ENCODE measurements at places on chromosomes 12 and 14. TPM values are rescaled to one million over a fixed set of nuclear protein-coding genes. Genes with fewer than 3 reads are reported as not detected.

GRCh38 chr12:97112136-97112535, 205.1 kb downstream of the NEDD1 start:
- DNase-seq = no peak

GRCh38 chr12:30357766-30358490, 337.7 kb downstream of the IPO8 start:
- DNase-seq = no peak

The COQ5 gene
- 70.0 TPM for polyA plus RNA-seq

The AHNAK2 gene
- 7.2 TPM for polyA plus RNA-seq

DNA sequence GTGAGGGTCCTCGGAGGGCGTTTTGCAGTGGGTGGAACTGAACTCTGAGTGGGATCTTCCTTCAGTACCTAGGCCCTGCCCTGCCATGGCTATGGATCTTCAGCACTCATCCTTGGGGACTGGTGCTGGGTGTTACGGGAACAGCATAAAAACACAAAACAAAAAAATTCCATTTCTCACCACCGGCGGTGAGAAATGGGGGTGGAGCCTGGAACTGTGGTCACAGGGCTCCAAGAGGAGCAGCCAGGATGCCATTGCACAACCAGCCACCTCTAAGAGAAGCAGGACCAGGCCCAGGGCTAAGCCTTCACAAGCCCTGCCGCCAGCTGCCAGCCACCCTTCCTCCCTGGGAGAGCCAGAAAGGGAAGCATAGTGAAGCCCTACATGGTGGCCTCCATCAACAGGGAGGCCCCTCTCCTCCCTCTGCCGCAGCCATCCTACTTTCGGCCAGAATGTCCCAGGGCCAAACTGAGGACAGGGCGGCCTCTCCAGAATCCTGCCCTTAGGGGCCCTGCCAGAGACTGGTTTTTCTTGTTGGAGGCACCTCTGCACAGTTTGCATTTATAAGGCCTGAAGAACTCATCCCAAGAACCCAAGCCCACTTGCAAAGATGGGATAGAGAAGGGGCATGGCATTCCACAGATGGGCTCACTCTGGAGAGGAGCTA, 76.5 kb downstream of the VCPKMT start:
- no peak for DNase-seq

GRCh38 chr14:70152704-70153103, 36.0 kb downstream of the SLC8A3 start:
- DNase-seq = no peak

- no peak for DNase-seq
Measured at GRCh38 chr14:89227496-89227836, 189.6 kb downstream of the FOXN3 start.

DNA sequence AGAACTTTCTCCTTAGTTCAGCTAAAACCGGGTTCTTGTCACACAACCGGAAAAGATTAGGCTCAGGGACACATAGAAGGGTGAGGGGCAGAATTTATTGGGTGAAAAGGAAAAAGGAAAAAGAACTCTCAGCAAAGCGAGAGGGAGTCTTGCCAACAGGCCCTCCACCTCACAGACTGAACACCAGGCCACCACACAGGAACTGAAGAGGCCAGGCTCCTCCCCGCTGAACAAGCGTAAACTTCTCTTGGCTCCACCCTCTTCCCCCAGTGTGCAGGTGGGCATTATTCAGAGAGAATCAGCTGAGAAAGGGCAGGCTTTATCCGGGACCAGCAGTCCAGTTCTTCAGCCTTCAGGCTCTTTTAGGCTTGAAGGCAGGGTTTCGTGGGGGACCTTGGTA, 125.6 kb upstream of the FGD4 start:
- DNase-seq = no peak

DNA sequence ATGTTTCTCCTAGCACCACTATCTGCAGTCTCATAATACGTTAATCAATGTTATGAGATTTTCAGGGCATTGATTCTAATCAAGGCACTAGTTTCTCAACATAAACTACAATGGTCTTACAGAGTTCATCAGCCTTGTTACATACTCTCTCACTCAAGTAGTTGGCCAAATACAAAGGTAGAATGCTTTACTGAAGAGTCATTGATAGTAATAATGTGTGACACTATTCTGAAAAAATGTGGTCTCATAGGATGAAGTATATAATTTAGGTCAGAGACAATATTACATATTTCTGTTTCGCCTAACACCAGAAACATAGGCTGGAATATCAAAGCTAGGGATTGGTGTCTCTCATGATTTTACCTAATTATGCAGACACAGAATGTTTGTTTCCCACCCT, 35.2 kb upstream of the MDGA2 start:
- DNase-seq = no peak

The SLC6A12 gene
- polyA plus RNA-seq = 14.7 TPM

The KLRF2 gene
- not detected for polyA plus RNA-seq

GRCh38 chr14:85464135-85464895, 65.6 kb upstream of the FLRT2 start:
- DNase-seq = no peak

The CLEC7A gene
- 1.6 TPM for polyA plus RNA-seq

- no peak for DNase-seq
Measured at GRCh38 chr14:99233222-99234035, 38.6 kb downstream of the BCL11B start.
